Renal cortical epithelial cell (primary cell): ENCODE measurements at places on chromosomes 6 and 20. TPM values are rescaled to one million over a fixed set of nuclear protein-coding genes. Genes with fewer than 3 reads are reported as not detected.

- peak; percentile 57 for DNase-seq
Measured at GRCh38 chr6:41878246-41878645, 16.9 kb downstream of the USP49 start.

Gene NR2E1
- not detected in 2 replicates for total RNA-seq

Gene HLA-DPA1
- total RNA-seq = 7.0 and 9.7 TPM in 2 replicates

GRCh38 chr6:20404641-20405032 lies 3.0 kb downstream of the E2F3 start:
- peak; percentile 78 for DNase-seq

- DNase-seq = peak; percentile 50
Measured at GRCh38 chr20:26167499-26167898, 470.8 kb upstream of the ZNF337 start.

DNA sequence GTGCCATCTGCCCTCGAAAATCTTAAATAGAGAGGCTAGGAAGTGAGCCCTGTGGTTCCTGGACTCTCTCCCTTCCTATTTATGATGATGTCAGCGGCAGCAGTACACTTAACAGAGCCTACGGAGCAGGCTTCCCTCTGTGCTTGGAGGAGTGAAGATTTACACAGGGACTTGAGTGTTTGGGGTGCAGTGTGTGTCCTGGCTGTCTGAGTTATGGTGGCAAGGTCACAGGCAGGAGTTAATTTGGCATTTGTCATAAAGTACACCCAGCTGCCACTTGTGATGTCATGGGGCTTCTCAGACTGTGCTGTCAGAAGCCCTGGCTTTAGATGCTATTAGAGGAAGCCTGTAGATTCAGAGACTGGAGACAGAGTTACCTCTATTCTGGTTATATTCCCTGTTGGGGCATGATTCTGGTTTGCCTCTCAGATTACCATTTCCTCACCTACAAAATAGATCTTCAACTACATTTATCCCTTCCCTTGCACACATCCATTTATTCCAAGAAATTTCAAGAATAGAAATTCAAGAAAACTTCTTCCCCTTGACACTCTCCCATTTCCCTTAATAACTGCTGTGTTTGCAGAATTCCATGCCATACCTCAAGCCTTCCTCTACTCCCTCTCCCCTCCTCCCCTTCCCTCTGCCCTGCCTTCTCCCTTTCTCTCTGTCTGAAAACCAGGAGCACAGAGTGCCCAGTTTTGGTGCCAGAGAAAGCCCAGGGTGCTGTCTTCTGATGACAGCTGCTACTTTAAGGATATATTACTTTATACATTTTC lies 72.1 kb downstream of the SLC24A3 start:
- DNase-seq = no peak

Gene LZTS3
- total RNA-seq = 21.7 and 23.5 TPM in 2 replicates

Gene PXMP4
- total RNA-seq = 2.3 and 6.3 TPM in 2 replicates

DNA sequence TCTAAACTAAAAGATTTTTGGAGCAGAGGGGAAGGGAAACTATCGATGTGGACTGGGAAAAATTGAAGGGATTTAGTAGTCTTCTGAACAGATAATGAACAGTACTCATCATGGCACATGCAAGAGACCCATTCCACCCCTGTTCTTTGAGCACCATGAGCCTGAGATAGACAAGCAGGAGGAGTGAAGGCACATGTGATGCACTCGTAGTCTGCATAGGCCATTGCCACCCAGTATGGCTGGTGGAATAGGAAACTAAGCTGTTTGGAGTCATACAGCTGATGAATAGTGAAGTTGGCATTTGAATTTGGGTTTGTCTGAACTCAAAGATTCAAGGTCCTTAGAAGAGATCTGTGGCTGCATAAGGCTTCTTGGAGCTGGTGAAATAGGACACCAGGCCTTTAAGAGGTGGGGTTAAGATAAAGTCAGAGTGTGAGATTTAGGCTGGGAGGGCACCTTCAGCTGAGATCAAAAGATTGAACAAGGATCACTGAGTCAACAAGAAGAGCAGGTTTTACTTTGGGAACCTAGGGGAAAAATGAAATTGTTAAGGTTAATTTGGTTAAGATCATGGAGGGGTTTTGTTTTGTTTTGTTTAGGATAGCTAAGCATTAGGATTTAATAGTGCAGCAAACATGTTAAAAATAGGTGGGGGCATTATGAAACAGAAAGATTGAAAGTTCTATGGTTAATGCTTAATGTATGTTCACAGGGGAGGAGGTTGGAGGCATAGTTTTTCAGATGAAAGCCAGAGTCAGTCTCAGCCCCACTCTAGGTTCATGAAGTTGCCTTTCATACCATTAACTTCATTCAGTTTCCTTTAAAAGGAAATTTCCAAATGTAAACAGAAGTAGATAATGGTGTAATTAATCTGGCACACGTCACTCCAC lies 148.8 kb downstream of the ARID1B start:
- peak; percentile 10 for DNase-seq

DNA sequence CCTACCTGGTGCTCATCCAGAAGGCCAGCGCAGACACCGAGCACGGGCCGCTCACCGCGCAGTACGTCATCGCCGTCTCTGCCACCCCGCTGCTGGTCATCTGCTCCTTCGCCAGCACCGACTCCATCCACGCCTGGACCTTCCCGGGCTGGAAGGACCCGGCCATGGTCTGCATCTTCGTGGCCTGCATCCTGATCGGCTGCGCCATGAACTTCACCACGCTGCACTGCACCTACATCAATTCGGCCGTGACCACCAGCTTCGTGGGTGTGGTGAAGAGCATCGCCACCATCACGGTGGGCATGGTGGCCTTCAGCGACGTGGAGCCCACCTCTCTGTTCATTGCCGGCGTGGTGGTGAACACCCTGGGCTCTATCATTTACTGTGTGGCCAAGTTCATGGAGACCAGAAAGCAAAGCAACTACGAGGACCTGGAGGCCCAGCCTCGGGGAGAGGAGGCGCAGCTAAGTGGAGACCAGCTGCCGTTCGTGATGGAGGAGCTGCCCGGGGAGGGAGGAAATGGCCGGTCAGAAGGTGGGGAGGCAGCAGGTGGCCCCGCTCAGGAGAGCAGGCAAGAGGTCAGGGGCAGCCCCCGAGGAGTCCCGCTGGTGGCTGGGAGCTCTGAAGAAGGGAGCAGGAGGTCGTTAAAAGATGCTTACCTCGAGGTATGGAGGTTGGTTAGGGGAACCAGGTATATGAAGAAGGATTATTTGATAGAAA lies 2.0 kb downstream of the SLC35D3 start:
- no peak for DNase-seq
